ENCODE measurements at places on chromosomes 7 and 10. TPM values are rescaled to one million over a fixed set of nuclear protein-coding genes. Genes with fewer than 3 reads are reported as not detected.

ZC3HAV1L gene
- 3.3 TPM for polyA plus RNA-seq

CCZ1 gene
- polyA plus RNA-seq: 47.1 TPM

SPDYE6 gene
- not detected for polyA plus RNA-seq

NAT16 gene
- not detected for polyA plus RNA-seq

ECHDC3 gene
- polyA plus RNA-seq: 28.1 TPM

HOXA1 gene
- 1.6 TPM for polyA plus RNA-seq

ELOVL3 gene
- polyA plus RNA-seq: 0.29 TPM

FOXL3 gene
- polyA plus RNA-seq: not detected

TUBAL3 gene
- polyA plus RNA-seq: 0.05 TPM

PPP1R17 gene
- polyA plus RNA-seq: not detected

ARHGEF5 gene
- 4.4 TPM for polyA plus RNA-seq

TDRD1 gene
- polyA plus RNA-seq: 0.04 TPM

IFIT2 gene
- polyA plus RNA-seq: 3.7 TPM

FBXL13 gene
- 0.38 TPM for polyA plus RNA-seq

TMEM229A gene
- polyA plus RNA-seq: 0.73 TPM

C7orf57 gene
- polyA plus RNA-seq: not detected

SPDYE16 gene
- 0.23 TPM for polyA plus RNA-seq

KNDC1 gene
- polyA plus RNA-seq: 0.47 TPM

CHST15 gene
- 7.8 TPM for polyA plus RNA-seq

CPSF4 gene
- 26.4 TPM for polyA plus RNA-seq

ANKRD61 gene
- 0.06 TPM for polyA plus RNA-seq

AGR2 gene
- polyA plus RNA-seq: 57.3 TPM

SMKR1 gene
- not detected for polyA plus RNA-seq

SPDYE9 gene
- not detected for polyA plus RNA-seq

CLCN1 gene
- 0.05 TPM for polyA plus RNA-seq

UPK3BL2 gene
- polyA plus RNA-seq: 15.5 TPM

TPST1 gene
- 72.8 TPM for polyA plus RNA-seq

AGAP6 gene
- 8.1 TPM for polyA plus RNA-seq

PNLIPRP2 gene
- polyA plus RNA-seq: 0.06 TPM

MBL2 gene
- 0.05 TPM for polyA plus RNA-seq

CPED1 gene
- 33.4 TPM for polyA plus RNA-seq

TMEM26 gene
- 0.51 TPM for polyA plus RNA-seq

KCNMA1 gene
- 107 TPM for polyA plus RNA-seq

ESYT2 gene
- 61.5 TPM for polyA plus RNA-seq

SLIT1 gene
- polyA plus RNA-seq: 0.19 TPM

HTR7 gene
- 2.1 TPM for polyA plus RNA-seq

IL6 gene
- 6.9 TPM for polyA plus RNA-seq

Data from urinary bladder (tissue), 4 donors.